ENCODE measurements at places on chromosomes 2 and 18.
A peak's percentile ranks its signal among the peaks of the same experiment; 100 is the strongest.

DNA sequence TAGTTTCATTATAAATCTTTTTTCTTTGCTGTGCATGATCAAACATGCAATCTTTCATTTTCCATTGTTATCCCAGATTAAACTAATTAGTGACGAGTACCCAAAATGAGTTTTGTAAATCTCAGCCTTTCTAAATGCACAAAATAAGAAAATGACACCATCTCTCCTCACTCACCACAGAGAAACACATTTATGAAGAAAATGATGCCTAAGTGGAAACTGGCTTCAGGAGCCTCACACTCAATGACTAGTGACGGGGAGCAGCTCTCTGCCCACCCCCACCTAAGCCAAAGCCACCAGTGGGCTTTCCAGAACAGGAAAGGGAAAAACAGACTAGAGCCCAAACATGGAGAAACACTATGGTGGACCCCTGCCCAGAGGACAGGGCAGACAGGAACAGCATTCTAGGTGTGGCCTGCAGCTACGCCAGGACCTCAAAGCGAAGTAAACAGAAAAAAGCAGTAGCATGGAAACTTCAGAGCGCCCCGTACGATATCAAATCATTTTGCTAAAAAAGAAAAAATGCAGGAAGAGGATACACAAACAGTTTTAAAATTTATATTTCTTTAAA, 113.5 kb downstream of the RBMS1 start:
- DNase-seq = no peak

- no peak for DNase-seq
These were observed 181.7 kb upstream of the SPRED2 start for GRCh38 chr2:65613968-65614555.

DNA sequence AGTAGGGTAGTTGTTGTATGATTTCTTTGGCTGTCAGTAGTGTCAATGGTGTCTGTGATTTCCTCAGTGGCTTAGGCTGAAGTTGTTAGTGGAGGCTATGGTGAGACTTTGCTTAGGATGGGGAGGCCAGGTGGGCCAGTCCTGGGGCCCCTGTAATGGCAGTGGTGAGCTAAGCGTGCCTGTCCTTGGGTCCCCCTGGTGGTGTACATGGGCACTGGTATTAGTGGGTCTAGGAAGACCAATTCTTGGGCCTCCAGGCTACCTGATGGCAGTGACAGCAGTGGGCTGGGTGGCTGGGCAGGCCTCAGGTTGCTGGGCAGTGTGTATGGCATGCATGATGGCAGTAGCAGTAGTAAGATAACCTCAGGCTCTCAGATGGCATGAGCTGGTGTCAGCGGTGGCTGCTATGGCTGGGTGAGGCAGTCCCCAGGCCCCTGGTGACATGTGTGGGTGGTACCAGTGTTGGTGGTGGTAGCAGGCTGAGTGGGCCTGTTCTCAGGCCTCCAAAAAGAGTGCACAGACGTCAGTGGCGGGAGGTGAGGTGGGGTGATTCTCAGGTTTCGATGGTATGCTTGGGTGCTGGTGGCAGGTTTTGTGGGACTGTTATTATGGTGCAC, 103.2 kb downstream of the KLHL14 start:
- DNase-seq = no peak

DNA sequence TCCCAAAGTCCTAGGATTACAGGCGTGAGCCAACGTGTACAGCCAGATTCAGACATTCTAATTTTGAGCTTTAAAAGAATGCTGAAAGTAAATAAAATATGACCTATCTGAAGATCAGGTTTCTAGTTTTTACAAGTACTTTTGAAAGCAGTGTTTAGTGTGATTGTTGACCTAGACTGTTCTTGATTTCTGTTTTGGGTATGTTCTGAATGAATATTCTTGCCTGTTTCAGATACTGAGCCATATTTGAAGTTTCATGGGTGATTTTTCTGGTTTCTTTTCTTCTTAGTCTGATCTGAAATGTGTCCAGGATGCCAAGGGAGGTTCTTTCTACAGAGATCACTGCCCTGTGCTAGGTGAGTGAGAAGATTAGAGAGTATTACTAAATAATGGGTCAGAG, 37.2 kb downstream of the MIB1 start:
- no peak for DNase-seq

- DNase-seq = no peak
These were observed 686 bp upstream of the RGPD8 start for GRCh38 chr2:112433932-112434730.

- no peak for DNase-seq
These were observed 228.3 kb downstream of the MYCN start for GRCh38 chr2:16168506-16169264.

DNA sequence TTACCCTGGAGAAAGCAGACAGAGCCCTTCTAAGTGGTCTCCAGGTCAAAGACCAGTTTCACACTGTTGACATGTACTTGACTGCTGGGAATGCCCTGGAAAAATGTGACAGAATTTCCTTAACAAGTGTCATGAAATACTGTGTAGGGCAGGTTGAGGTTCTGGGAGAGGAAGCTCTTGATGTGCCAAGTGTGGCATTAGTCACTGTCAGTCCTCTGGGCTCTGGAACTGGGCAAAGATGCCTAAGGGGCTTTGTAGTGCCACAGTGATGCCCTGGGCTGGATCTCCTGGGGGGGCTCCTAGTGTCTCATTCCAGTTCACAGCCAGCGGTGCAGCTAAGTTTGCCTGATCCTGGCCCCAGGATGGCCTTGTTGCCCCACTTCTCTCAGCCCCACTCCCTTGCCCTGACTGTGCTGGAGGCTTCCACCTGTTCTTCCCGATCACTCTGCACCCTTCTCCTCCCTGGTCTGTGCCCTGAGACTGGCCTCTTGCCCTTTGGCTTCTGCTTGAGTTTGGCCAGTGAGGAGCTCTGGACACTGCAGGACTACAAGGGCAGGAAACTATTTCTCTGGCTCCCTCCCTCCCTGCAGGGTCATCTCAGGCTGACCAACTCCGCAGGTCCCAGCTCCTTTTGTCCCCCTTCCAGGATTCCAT, 27.0 kb upstream of the FAM124B start:
- no peak for DNase-seq

DNA sequence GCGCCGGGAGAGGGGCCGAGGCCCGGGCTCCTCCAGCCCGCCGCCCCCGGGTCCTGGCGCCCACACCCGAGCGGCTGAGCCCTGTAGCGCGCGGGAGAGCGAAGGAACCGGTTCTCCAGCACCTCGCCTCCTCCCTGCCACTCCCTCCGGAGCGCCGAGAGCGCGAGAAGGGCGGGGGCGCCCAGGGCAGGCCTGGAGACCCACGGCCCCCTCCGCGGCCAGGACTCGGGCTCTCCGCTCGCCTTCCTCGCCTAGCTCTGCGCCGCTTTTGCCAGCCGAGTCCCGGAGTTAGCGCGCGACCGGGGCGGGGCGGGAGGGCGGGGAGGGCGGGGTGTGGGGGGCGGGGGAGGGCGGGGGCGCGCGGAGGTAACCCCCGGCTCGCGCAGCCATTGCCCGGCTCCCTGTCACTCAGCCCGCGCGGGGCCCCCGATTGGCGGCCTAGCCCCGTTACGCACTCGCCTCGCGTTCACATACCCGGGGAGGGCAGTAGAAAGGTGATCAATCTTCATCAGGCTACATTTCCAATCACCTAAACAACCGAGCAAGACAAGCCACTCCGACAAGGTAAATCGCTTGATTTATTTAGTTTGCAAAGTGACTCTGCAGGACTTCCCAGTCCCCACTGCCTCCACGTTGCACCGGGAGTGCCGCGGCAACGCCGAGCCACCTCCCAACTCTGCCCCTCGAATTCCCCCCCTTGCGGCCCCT, at the start of gene OTX1:
Gene OTX1, plus strand, starts transcription at position 497 of the 708 bp plus-strand sequence. CDS start 2,161 bp downstream, outside the sequence.
- peak; percentile 67 for DNase-seq
